Small intestine (tissue), 16 donors: ENCODE measurements at places on chromosomes 12 and 14.

- DNase-seq: no peak
These were observed 27.1 kb downstream of the CLIP1 start for GRCh38 chr12:122395319-122395718.

- DNase-seq: no peak
These were observed 317.6 kb downstream of the NELL2 start for GRCh38 chr12:44558340-44559100.

- peak; percentile 44 for DNase-seq
These were observed 63.6 kb downstream of the CHGA start for GRCh38 chr14:92986254-92987147.

- no peak for DNase-seq
These were observed at the start of gene HSPB8 for GRCh38 chr12:119178544-119179334. Gene HSPB8 (plus strand): TSS chr12:119178931. CDS start chr12:119179313, 382 bp downstream.

- DNase-seq: no peak
These were observed 114.5 kb downstream of the SRGAP1 start for GRCh38 chr12:63958876-63959580.

- DNase-seq: no peak
These were observed 34.2 kb downstream of the ATP2B1 start for GRCh38 chr12:89674326-89674942.

DNA sequence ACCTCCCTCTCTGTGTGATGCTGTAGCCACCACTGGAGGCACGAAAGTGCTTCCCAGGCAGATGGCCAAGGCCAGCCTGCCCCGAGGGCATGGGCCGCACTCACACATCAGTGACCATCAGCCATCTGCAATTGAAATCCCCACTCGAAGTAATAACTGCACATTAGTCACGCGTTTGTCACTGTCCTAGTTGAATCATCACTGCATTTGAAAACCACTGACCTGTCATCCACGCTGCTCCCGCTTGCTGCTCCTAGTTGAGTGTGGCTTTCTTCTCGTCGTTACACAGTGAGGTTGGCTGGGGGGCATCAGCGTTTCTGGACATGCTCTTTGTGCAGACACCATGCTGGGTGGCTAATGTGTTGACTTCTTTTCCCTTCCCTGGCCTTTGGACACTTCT, 176.1 kb downstream of the ADGRD1 start:
- no peak for DNase-seq

GRCh38 chr14:68762953-68763764, 29.7 kb downstream of the ZFP36L1 start:
- DNase-seq: peak; percentile 92

GRCh38 chr14:64654901-64655300, 49.3 kb upstream of the PLEKHG3 start:
- no peak for DNase-seq

GRCh38 chr14:76273346-76273745, 102.6 kb upstream of the ESRRB start:
- no peak for DNase-seq

- DNase-seq: no peak
These were observed 2.6 kb downstream of the FBRSL1 start for GRCh38 chr12:132492522-132492921.

DNA sequence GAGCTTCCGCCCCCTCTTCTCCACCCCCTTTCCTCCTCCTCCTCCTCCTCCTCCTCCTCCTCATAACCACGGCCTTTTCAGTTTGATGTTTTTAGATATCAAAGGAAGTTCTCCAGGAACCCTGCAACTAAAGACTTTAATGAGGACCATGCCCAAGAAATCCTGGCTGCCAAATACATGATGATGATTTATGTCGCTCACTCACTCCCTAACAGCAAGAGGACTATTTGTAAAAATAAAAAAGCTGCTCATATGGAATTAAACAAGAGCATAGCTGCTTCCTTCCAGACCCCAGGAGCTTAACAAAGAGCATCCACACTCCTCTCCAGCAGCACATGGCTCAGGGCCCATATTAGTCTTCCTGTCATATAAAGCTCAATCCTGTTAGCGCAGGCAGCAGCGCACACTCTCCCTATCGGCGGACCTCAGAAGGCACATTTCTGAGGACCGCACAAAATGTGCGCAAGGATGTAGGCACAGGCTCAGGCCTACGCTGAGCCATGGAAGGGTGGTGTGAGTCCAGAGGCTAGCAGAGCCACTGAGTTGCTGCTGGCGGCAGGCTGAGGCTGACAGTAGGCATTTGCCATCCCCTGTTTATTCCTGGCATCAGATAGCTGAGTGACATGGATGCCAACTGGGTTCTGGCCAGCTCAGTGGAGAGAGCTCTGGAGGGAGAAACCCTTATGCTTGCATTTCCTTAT, 232.8 kb downstream of the MSRB3 start:
- no peak for DNase-seq

GRCh38 chr12:26937863-26938700, at the start of the genes FGFR1OP2 and INTS13:
Gene FGFR1OP2 (plus strand): TSS chr12:26938470. CDS start chr12:26954159, 15,689 bp downstream.
Gene INTS13 (minus strand): TSS chr12:26937981. CDS start chr12:26936803, 1,178 bp downstream.
- peak; percentile 99 for DNase-seq

DNA sequence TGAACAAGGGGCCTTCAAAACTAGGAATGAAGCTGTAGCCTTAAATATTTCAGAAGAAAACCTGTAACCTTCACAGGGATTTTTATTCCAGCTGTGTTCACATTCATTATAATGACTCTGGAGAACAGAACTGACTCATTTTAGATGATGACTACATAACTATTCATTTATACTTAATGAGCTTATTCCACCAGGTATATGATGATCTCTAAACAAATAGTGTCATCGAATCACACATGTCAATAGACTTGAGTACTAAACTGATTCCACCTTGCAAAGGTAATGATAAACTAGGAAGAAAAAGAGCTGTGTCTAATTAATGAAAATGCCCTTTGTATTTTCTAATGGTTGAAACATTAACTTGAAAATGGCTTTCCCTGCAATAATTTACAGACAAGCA, 433.2 kb downstream of the PDZRN4 start:
- DNase-seq: peak; percentile 54
